NCI-H1417 treated with DMSO at 0.1 percent for 48 hours (cell line): ENCODE measurements at places on chromosomes 1 and 21.

GRCh38 chr1:245133995-245134715 lies 20.6 kb upstream of the KIF26B start:
- DNase-seq = no peak

- DNase-seq = no peak
These were observed 59.3 kb downstream of the AJAP1 start for GRCh38 chr1:4713669-4714068.

GRCh38 chr1:178275049-178275448 lies 181.1 kb downstream of the RASAL2 start:
- DNase-seq = no peak

- no peak for DNase-seq
These were observed 39.2 kb downstream of the MAPKAPK2 start for GRCh38 chr1:206723805-206724472.

- peak; percentile 75 for DNase-seq
These were observed 567.6 kb downstream of the MRPL39 start for GRCh38 chr21:25039461-25040380.

- no peak for DNase-seq
These were observed 50.8 kb downstream of the TOMM20 start for GRCh38 chr1:235077571-235078479.
